Activated naive CD4-positive, alpha-beta T cell treated with anti-CD3 and anti-CD28 coated beads for 36 hours (primary cell): ENCODE measurements at places on chromosomes 5 and 9. TPM values are rescaled to one million over a fixed set of nuclear protein-coding genes. Genes with fewer than 3 reads are reported as not detected.

CYSRT1 gene
- 0.26 TPM for total RNA-seq

ANKS6 gene
- total RNA-seq: 14.6 TPM

SOHLH1 gene
- not detected for total RNA-seq

DNA sequence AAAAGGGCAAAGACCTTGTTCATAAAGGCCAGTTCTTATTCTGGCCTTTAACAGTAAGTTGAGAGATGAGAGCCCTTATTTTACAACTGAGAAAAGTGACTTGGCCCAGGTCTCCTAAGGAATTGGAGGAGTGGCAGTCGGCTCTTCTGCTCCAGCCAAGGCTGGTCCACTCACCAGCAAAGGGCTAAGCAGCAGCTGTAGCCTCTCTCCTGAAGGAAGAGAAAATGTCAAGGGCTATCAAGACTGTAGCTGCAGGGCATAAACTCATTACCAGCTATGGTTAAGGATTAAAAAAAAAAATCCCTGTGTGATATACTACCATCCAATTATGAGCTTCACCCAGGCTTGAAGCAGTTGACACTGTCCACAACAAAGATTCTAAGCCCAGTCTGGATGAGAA lies 138.6 kb upstream of the RAD23B start:
- H3K36me3 ChIP-seq: no peaks in the 10 kb centered on the region
- no peaks in the 10 kb centered on the region for H3K4me1 ChIP-seq
- no peak overlapping the region for H3K27ac ChIP-seq

DNA sequence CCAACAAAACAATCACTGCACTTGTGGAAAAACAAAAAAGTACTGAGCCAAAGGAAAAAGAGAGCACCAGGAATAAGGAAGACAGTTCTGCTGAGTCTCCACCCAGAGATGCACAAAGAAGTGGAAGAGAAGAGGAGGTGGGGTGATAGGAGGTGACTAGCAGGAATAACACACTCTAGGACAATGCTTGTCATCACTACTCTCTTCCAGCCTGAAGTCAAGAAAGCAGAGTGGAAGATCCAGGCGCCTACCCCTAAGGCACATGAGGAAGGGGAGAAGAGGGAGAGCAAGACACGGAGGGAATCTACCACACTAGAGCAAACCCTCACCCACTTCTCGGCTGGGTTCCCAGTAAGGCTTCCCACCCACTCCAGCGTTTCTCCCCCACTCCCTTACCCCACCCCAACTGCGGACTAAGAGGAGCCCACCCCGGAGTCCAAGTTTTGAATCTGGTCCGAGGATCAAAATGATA lies 1.7 kb downstream of the SLIT3 start:
- peaks cover 14% of the 10 kb centered on the region for H3K4me1 ChIP-seq
- no peak overlapping the region for H3K4me3 ChIP-seq
- H3K36me3 ChIP-seq: no peaks in the 10 kb centered on the region
- no peak for DNase-seq
- no peak overlapping the region for H3K27ac ChIP-seq

DNA sequence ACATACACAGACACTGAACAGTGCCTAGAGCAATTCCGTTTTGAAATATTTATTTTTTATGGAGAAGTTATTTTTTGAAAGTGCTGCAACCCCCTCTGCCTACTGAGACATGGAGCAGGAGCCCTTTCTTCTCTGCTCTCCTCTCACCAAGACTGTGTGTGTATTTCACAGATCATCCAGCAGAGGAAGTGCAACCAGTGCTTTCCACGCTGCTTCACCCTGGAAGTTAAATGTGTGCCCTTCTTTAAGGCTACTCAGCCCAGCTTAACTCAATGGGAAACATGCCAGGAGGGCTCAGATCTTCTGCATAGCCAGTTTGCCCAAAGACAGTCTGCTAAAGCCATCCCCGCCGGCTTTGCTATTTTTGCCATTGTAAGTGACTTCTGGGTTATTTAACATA lies 606.3 kb downstream of the TLE1 start:
- H3K27ac ChIP-seq: no peak overlapping the region
- no peaks in the 10 kb centered on the region for H3K36me3 ChIP-seq
- no peaks in the 10 kb centered on the region for H3K27me3 ChIP-seq

GRCh38 chr5:179142434-179143198 lies 82.4 kb downstream of the ZNF354C start:
- DNase-seq: peak; percentile 75
- no peaks in the 10 kb centered on the region for H3K27me3 ChIP-seq
- peaks cover 48% of the 10 kb centered on the region for H3K4me1 ChIP-seq
- H3K4me3 ChIP-seq: no peak overlapping the region

DNA sequence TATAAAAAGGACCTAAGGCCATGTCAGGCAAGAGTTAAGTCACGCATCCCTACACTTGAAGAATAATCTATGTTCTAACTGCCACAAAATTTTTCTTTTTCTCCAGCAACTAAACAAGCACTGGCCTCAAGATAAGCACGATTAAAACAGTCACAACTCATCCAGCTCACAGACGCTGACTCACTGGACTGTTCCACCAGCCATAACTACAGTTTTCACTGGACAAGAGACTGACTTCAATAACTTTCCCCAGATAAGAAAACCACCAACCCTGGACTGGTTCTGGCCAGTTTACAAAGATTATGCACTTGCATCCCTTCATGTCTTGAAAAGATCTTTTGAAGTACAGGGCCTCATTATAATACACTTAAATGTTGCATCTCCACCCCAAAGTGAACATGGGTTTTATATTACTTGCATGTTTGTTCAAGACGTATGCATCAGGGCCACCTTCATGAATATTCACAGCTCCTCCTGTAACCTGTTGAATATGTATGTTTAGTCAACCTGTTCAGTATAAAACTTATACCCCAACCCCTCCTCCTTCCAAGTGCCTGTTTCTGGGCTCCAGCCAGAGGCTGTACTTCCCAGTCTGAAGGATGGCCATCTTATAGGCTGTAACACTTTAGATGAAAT lies 129.3 kb upstream of the EPB41L4A start:
- H3K27me3 ChIP-seq: no peaks in the 10 kb centered on the region
- no peaks in the 10 kb centered on the region for H3K4me1 ChIP-seq
- H3K4me3 ChIP-seq: no peak overlapping the region
- H3K36me3 ChIP-seq: no peaks in the 10 kb centered on the region

GRCh38 chr5:91283899-91284298 lies 99.2 kb downstream of the ARRDC3 start:
- H3K36me3 ChIP-seq: peaks cover 9% of the 10 kb centered on the region
- no peak overlapping the region for H3K27ac ChIP-seq
- no peak overlapping the region for H3K4me3 ChIP-seq
- H3K27me3 ChIP-seq: no peaks in the 10 kb centered on the region
- peaks cover 42% of the 10 kb centered on the region for H3K4me1 ChIP-seq
- DNase-seq: no peak

GRCh38 chr5:171913987-171914273 lies 92.5 kb downstream of the FBXW11 start:
- H3K36me3 ChIP-seq: peaks cover 9% of the 10 kb centered on the region
- no peak overlapping the region for H3K27ac ChIP-seq
- H3K27me3 ChIP-seq: no peaks in the 10 kb centered on the region

DNA sequence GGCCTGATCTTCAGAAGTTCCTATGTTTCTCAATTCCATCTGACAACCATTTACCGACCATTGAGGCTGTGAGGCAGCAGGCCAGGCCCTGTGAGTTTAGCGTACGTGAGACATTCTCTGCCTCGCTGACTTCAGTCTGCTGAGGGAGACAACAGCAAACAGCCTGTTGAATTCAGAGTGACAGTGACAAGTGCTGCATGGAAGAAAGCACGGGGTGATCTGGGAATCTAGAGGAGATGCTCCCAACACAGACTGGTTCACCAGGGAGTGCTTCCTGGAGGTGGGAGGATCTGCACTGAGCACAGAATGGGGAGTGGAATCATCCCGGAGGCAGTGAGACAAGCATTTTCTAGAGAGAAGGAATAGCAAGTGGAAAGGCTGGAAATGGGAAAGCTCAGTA lies 10.0 kb upstream of the DDX41 start:
- H3K4me1 ChIP-seq: no peaks in the 10 kb centered on the region
- no peak for DNase-seq
- H3K27ac ChIP-seq: no peak overlapping the region
- no peak overlapping the region for H3K4me3 ChIP-seq
- peaks cover 8% of the 10 kb centered on the region for H3K36me3 ChIP-seq

DNA sequence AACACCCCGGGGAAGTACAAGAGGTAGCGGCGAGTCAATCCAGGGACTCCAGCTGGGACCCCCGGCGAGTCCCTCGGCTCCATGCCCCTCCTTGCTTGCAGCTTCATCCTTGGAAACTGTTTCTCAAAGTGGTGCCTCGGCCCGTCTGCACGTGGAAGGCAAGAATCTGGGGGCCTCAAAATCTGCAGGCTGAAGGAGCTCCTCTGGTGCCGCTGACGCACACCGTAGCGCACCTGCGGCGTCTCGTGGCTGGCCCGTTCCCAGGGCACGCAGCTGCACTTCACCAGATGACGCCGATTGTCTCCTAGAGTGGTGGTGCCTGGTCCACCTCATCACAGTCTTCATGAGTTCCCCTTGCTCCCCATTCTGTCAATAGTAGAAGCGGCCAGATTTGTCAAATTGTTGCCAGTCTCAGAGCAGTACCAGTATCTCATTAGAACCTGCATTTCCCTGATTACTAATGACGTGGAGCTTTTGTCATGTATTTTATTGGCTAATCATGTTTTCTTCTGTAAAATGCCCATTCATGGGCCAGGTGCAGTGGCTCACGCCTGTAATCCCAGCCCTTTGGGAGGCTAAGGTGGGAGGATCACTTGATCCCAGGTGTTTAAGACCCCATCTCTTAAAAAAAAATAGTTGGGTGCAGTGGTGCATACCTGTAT lies 38.6 kb downstream of the GTF3C4 start:
- no peak overlapping the region for H3K27ac ChIP-seq
- no peak for DNase-seq
- no peaks in the 10 kb centered on the region for H3K36me3 ChIP-seq
- no peak overlapping the region for H3K4me3 ChIP-seq

DNA sequence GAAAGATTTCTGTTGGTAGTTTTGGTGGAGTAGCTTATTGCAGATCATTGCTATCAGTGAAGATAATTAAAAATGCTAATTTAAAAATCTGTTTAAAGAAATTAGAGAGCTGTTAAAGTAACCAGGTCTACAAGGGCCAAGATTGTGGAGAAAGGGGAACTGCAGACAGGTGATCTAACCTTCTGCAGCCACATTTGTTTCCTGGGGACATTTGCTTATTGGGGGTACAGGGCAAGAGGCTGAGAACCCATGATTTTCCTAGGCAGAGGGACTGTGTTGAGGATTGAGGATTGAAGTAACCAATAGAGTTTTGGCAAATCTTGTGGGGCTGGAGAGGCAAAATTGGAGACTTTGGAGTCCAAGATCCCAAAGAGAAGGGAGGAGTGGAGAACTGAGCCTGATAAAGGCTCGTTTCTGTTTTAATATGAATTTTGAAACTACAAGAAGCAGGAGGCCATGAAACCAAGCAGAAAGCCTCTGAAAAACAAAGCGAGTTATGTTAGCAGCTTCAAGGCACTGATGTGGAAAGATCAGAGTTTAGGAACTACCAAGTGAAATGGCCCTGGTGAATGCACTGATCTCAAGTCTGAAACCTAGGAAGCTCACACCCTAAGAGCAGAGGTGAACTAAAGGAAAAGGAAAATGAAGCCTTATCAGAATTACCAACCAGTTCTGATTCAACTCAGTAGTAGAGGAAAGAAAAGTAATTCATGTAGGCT lies 219.8 kb upstream of the C9orf72 start:
- no peak for DNase-seq
- H3K36me3 ChIP-seq: no peaks in the 10 kb centered on the region
- H3K4me3 ChIP-seq: no peak overlapping the region
- no peaks in the 10 kb centered on the region for H3K4me1 ChIP-seq
- H3K27ac ChIP-seq: no peak overlapping the region

DNA sequence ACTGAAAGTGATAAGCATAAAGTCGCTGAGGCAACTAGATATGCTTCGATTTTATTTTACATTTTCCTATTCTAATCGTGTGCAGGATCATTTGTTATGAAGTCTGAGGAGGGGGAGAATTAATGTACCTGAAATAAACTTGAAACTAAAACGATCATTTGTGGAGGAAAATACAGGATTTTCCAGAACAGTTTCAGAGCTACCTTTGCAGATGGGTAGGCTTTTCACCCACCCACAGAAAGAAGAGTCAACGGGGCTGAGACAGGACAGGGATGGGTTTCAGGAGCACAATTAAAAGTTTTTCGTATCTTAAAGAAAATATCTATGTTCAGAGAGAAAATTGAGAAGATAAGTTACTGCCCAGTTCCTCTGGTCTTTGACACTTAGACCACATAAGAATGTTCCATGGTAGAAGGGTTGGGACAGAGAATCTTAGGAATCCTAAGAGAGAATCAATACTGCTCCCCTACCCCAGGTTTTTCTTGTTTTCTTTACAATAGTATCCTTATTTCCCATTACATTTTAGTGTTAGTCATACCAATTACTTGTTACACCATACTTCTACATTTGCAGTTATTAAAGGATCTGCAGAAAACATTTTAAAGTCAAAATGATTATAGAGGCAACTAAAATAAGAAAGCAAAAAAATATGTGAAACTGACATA lies 211.4 kb downstream of the DEPDC1B start:
- H3K4me1 ChIP-seq: no peaks in the 10 kb centered on the region
- H3K27me3 ChIP-seq: no peaks in the 10 kb centered on the region
- H3K4me3 ChIP-seq: no peak overlapping the region
- H3K36me3 ChIP-seq: no peaks in the 10 kb centered on the region
- no peak for DNase-seq
- no peak overlapping the region for H3K27ac ChIP-seq

- peak; percentile 58 for DNase-seq
- no peaks in the 10 kb centered on the region for H3K27me3 ChIP-seq
- no peak overlapping the region for H3K4me3 ChIP-seq
- H3K27ac ChIP-seq: no peak overlapping the region
These were observed 25.0 kb upstream of the HMCN2 start for GRCh38 chr9:130240410-130241197.

DNA sequence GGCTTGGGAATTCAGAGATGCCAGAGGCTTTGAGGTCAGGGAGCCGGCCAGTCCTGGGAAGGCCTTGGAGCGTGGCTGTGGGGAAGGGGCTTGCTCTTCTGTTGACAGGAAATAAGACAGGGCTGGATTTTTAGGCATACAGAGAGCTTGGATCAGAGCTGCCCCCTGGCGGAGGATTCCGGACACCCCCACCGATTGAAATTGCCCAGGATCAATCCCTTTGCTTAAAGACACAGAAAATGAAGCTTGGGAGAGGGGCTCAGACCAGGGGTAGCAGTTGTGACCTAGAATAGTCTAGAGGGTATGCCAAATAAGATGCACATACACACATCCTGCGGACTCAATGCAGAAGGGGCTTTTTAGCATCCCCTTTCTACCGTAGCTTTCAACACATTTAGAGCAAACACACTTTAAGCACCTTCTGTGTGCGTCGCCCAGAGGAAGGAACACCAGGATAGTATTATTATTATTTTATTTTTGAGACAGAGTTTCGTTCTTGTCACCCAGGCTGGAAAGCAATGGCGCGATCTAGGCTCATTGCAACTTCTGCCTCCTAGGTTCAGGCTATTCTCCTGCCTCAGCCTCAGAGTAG lies 1.7 kb upstream of the NTMT1 start:
- peak; percentile 85 for DNase-seq
- peaks cover 41% of the 10 kb centered on the region for H3K4me1 ChIP-seq
- peak overlapping the region; percentile 55 for H3K27ac ChIP-seq
- H3K36me3 ChIP-seq: peaks cover 7% of the 10 kb centered on the region
- peaks cover 22% of the 10 kb centered on the region for H3K27me3 ChIP-seq
- H3K4me3 ChIP-seq: peak overlapping the region; percentile 77
